ENCODE measurements at places on chromosomes 5 and 9.
A peak's percentile ranks its signal among the peaks of the same experiment; 100 is the strongest.

GRCh38 chr5:36596247-36596646 lies 10.2 kb upstream of the SLC1A3 start:
- no peak for DNase-seq

- peak; percentile 37 for DNase-seq
Observed at GRCh38 chr5:135880278-135880677, 15.4 kb downstream of the IL9 start.

DNA sequence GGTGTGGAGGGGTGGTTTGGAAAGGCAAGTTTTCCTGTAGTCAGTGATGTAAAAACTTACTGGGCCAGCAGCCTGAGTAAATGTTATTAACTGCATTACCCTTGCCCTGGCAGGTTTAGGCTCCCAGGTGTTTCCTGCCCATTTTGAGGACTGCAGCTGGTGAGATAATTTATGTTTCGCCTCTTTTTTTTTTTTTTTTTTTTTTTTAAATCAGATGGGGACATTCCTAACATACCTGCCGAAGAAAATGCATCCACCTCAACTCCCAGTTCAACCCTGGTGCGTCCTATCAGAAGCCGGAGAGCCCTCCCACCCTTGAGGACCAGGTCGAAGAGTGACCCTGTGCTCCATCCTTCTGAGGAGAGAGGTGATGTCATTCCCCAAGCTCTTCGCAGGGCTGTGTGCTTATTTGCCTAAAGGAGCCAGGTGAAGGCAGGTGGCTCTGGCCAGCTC lies 60.6 kb downstream of the ENTREP1 start:
- peak; percentile 37 for DNase-seq

DNA sequence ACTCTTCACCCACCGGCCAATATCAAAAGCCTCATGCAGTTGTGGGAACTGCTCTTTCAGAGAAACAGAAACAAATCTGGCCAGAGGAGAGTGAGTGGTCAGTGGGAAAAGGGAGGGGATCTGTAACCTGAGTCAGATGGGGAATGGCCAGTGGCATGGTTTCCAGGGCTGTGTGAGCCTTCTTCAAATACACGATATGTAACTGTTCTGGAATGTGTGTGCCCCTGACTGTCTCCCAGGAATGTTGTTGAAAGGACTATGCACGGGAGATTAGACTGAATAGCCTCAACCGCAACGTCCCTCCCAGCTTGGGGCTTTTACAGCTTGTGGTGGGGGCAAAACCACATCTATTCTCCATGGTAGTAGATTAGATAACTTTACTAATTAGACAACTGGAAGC lies 60.8 kb downstream of the SH3TC2 start:
- peak; percentile 99 for DNase-seq

DNA sequence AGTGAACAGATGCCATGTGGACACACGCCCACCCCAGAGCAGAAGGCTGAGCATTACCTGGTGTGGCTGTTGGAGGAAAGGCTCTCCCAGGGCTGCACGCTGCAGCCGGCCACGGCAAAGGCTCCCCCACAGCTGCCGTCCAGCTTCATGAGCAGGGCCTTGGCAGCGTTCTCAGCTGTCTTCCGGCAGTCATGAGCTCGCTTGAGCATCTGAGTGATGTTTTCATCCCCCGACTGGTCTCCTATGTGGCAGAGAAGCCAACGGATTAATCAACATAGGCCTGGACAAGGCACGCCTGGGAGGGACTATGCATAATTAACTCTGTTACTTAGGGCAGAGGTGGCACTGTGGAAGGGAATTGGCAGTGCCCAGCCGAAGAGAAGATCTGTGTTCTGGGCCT lies 87.3 kb downstream of the DCP2 start:
- DNase-seq, result no peak

- DNase-seq, result no peak
Observed at GRCh38 chr9:128188209-128188608, 3.2 kb downstream of the CIZ1 start.

DNA sequence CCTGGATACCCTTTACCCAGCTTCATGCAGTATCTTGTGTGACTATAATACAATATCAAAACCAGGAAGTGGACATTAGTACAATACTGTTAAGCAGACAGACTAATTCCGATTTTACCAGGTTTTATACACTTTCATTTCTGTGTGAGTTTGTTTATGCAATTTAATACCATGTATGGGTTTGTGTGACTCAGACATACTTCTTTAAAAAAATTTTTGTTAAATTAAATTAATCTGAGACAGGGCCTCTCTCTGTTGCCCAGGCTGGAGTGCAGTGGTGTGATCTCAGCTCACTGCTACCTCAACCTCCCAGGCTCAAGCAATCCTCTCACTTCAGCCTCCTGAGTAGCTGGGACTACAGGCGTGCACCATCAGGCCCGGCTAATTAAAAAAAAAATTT lies 156.8 kb downstream of the GAPVD1 start:
- no peak for DNase-seq

GRCh38 chr5:109878887-109879286 lies 189.2 kb downstream of the MAN2A1 start:
- peak; percentile 24 for DNase-seq

All from kidney tubule cell (primary cell).